Hematopoietic multipotent progenitor cell (in vitro differentiated cells): ENCODE measurements at places on chromosomes 11 and 22.

GRCh38 chr11:76653012-76653673, 17.4 kb downstream of the LRRC32 start:
- DNase-seq, result no peak

DNA sequence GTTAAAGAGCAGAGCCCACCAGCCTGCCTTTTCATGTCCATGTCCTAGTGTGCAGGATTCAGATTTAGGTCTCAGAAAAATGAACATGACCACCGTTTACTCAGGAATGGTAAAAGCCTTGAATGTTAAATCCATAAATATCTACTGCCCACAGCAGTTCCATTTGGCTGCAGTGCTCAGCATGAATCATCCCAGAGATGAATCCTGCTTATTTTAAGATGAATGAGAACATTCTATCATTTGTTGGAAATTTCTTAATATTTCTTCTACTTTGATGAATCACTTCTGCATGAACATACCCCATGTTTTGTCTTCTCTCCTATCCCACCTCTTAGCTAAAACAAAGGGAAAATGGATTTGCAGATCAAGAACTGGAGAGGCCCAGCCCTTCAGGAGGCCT, 47.5 kb upstream of the AQP11 start:
- no peak for DNase-seq

GRCh38 chr11:75402002-75402773, 2.9 kb downstream of the RPS3 start:
- no peak for DNase-seq

GRCh38 chr11:37861671-37862070, 1263.6 kb upstream of the RAG2 start:
- no peak for DNase-seq

DNA sequence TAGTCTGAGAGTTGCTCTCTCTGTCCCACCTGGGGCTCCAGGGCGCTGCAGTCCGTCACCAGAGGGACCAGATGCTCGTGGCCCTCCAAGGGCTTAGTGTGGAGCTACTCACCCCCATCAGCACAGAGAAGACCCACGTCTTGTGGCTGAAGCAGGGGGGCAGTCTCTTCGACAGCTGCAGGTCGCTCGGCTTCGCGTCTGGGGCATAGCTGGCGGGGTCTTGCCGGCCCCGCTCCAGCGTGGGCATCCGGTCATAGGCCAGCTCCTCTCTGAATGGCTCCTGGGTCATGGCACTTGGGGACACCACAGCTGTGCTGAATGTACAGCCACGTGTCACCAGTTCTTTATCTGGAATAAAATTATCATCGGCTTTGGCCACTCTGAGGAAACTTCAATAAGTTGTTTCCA, 608 bp downstream of the MLC1 start:
- DNase-seq, result peak; percentile 32
